ENCODE measurements at places on chromosomes 13 and 19. TPM values are rescaled to one million over a fixed set of nuclear protein-coding genes. Genes with fewer than 3 reads are reported as not detected.

The PRSS57 gene
- total RNA-seq, result not detected

The TTYH1 gene
- not detected for total RNA-seq

- DNase-seq, result peak; percentile 8
These were observed 23.5 kb downstream of the RHPN2 start for GRCh38 chr19:33040994-33041827.

- DNase-seq, result peak; percentile 82
These were observed 41.9 kb downstream of the CERS4 start for GRCh38 chr19:8251025-8251472.

DNA sequence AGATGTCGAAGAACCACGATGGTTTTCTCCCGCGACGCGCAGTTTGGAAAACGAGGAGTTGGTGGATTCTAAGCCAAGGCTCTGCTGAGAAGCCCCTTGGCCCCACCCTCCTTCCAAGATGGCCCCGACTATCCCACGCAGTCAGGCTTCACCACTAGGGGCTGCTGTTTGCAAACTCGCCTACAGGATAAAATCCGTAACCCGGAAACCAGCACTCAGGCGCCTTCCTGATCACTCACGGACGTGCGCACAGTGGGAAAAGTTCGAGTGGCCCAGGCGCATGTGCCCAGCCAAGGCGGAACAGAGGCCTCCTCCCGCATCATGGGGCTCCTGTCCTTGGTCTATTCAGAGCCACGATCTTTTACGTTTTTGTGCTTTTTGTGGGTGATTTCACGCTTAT is 19.2 kb upstream of the UQCR11 start:
- peak; percentile 42 for DNase-seq

DNA sequence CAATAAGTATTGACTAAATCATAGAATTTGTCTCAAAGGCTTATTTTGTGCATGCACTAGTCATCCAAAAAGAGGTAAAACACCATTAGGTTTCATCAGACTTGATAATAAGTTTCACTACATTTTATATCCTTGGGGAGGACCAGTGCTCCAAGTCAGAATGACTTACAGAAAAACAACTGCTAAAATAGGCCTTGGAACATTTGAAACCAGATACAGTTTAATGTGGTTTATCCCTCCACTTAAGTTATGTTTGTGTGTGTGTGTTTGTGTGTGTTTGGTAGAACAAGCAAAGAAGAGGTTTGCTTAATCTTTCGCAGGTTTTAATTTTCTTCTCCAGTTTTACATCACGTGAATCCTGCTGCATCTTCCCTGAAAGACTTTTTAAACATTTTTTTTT is 570.9 kb downstream of the PCDH9 start:
- DNase-seq, result peak; percentile 9

- peak; percentile 79 for DNase-seq
These were observed at the start of gene PIP5K1C for GRCh38 chr19:3700242-3701032. TSS of gene PIP5K1C (minus strand) at chr19:3700468. CDS start at chr19:3700390, 78 bp downstream.
